Activated T-cell treated with anti-CD3 and anti-CD28 coated beads, Interleukin-2, amount 50 U/mL, for 24 hours (primary cell): ENCODE measurements at places on chromosomes 3 and 15.

- no peak for DNase-seq
- no peaks in the 10 kb centered on the region for H3K4me1 ChIP-seq
- H3K27me3 ChIP-seq, result peaks cover 7% of the 10 kb centered on the region
- H3K36me3 ChIP-seq, result no peaks in the 10 kb centered on the region
Observed at GRCh38 chr3:64541803-64542202, 146.0 kb downstream of the ADAMTS9 start.

DNA sequence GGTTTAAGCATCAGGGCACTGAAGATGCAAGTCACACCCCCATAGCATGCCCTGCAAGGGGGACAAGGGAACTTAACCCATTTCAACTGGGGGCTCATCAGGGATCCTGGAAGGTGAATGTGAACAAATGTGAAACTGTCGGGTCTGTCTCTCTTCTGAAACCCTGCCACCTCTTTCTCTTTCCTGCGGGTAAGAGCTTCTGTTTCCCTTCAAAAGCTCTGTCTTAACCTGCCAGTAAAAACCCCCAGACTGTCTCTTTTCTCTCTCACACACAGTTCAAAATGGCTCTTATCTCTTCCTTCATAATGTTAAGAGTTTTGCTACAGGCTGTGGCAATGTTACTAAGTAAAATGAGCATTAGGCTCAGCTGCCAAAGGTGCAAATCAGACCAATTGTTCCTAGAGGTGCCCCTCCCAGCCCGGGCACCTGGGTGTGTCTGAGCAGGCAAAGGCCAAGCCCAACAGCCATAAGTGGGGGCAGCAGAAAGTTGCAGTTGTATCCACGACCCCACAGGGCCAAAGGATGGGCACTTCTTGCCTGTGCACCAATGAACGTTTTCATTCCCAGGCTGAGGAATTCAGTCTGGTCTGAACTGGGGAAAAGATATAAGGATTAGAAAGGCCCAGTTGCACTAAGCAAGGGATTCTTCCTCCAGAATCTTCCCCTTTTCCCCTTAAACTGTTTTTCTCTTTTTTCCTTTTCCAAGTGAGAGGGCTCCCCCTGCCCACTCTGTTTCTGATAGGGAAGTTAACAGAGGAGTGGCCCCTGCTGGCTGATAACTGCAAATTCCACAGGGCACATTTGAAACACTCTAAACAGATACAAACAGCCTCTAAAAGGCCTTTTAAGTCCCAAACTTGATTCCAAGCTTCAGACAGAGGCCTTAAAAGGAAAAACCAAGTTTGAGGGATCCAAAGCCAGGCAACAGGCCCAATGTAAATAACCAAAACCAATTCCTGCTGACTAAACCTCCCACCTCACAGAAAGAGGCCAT is 113.8 kb upstream of the EPHA6 start:
- no peaks in the 10 kb centered on the region for H3K27me3 ChIP-seq
- no peak overlapping the region for H3K27ac ChIP-seq
- H3K4me3 ChIP-seq, result no peak overlapping the region
- H3K36me3 ChIP-seq, result no peaks in the 10 kb centered on the region
- DNase-seq, result no peak
- no peaks in the 10 kb centered on the region for H3K4me1 ChIP-seq

- H3K27me3 ChIP-seq, result no peaks in the 10 kb centered on the region
- H3K4me1 ChIP-seq, result peaks cover 3% of the 10 kb centered on the region
- DNase-seq, result no peak
- peaks cover 91% of the 10 kb centered on the region for H3K36me3 ChIP-seq
Observed at GRCh38 chr3:12593473-12593872, 36.6 kb downstream of the MKRN2 start.

- no peaks in the 10 kb centered on the region for H3K4me1 ChIP-seq
- no peak overlapping the region for H3K4me3 ChIP-seq
- H3K36me3 ChIP-seq, result no peaks in the 10 kb centered on the region
- no peak overlapping the region for H3K27ac ChIP-seq
- DNase-seq, result peak; percentile 45
Observed at GRCh38 chr3:46860017-46860809, 3.0 kb downstream of the MYL3 start.

DNA sequence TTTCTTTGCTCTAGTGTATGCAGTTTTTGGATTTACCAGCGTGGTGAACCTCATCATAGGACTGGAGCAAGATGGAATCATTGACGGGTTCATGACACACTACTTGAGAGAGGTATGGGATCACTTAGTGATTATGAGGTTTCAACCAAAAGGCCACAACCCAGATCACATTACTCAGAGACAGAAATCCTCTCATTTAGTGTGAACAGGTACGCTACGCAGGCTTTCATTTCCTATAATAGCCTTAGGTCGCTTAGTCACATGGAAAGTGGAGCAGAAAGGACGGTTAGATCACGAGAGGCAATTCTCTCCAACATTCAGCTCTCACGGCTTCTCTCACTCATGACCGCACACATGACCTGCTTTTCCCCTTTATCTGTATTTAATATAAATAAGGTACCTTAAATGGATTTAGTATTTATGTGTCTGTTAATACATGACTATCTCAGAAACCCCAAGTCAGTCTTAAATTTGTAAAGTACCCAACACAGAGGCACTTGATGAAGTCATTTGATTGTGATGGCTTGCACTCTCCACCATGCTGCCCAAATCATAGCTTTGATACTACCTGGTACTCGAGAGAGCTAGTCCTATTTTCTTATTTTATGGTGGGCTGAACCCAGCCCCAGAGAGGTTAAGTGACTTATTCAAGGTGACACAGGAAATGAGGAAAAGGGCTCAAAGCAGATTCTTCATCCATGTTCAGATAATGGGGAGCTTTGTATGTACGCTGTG is 8.6 kb downstream of the TM6SF1 start:
- peaks cover 7% of the 10 kb centered on the region for H3K27me3 ChIP-seq
- no peak overlapping the region for H3K4me3 ChIP-seq
- peak overlapping the region; percentile 57 for H3K27ac ChIP-seq
